ENCODE measurements at places on chromosomes 6 and 20.

GRCh38 chr20:3121955-3122610, 37.6 kb upstream of the AVP start:
- no peak for DNase-seq

DNA sequence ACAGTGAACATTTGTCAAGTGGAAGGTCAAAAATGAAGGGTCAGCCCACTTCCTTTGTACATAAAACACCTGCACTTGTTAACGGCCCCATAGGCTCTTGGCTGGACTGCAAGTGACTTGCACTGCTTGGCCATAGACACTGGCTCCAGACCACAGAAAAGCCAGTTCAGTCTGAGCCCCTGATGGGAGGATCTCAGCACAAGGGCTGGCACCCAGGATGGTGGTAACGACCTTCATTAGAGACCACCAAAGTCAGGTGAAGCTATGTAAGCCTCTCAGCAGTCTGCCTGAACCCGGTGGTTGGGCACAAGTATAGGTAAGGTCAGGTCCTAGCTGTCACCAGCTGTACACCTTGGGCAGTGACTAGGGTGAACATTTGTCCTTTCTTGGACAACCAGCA, 16.1 kb downstream of the PLAGL2 start:
- no peak for DNase-seq

- DNase-seq: no peak
These were observed 35.6 kb downstream of the DZANK1 start for GRCh38 chr20:18431206-18431605.

- DNase-seq: no peak
These were observed 622 bp downstream of the SS18L1 start for GRCh38 chr20:62143957-62144825.

All from stimulated activated CD8-positive, alpha-beta memory T cell treated with anti-CD3 and anti-CD28 coated beads, Interleukin-4, amount 100 ng/mL, for 4 hours (primary cell).